ENCODE measurements at places on chromosomes 13 and 19. TPM values are rescaled to one million over a fixed set of nuclear protein-coding genes. Genes with fewer than 3 reads are reported as not detected.
A peak's percentile ranks its signal among the peaks of the same experiment; 100 is the strongest.

Gene ANKRD24
- polyA plus RNA-seq: 10.4 TPM

DNA sequence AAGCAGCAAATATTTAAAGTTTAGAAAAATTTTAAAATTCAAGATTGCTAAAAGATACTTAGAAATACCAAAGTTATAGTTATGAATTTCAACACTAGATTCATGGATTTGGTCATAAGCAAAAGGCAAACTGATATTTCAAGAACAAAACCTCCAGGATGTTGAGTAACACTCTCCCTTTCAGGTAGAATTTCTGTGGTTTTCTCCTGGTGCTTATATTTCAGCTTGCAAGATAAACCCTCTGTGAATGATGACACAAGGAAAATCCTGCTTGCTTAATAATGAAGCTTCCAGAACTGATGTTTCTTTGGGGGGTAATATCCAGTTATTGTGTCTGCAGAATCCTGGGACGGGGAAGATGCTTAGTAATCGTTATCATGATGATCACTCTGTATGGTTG lies 320.3 kb upstream of the EDNRB start:
- no peaks in the 10 kb centered on the region for H3K4me1 ChIP-seq
- no peak overlapping the region for H3K4me3 ChIP-seq
- no peaks in the 10 kb centered on the region for H3K27me3 ChIP-seq

- no peaks in the 10 kb centered on the region for H3K27me3 ChIP-seq
- no peaks in the 10 kb centered on the region for H3K36me3 ChIP-seq
- H3K27ac ChIP-seq: no peak overlapping the region
- H3K4me1 ChIP-seq: no peaks in the 10 kb centered on the region
- no peak overlapping the region for H3K4me3 ChIP-seq
- DNase-seq: peak; percentile 77
These were observed 221.3 kb upstream of the SLITRK6 start for GRCh38 chr13:86020351-86021002.

- H3K4me3 ChIP-seq: no peak overlapping the region
- H3K36me3 ChIP-seq: peaks cover 20% of the 10 kb centered on the region
- DNase-seq: no peak
- peaks cover 82% of the 10 kb centered on the region for H3K4me1 ChIP-seq
- no peaks in the 10 kb centered on the region for H3K27me3 ChIP-seq
These were observed 21.1 kb downstream of the ELL start for GRCh38 chr19:18500799-18501198.

GRCh38 chr13:42740753-42741152 lies 40.6 kb upstream of the FAM216B start:
- H3K36me3 ChIP-seq: no peaks in the 10 kb centered on the region
- H3K27ac ChIP-seq: no peak overlapping the region
- no peak for DNase-seq
- no peak overlapping the region for H3K4me3 ChIP-seq
- no peaks in the 10 kb centered on the region for H3K4me1 ChIP-seq
- no peaks in the 10 kb centered on the region for H3K27me3 ChIP-seq

DNA sequence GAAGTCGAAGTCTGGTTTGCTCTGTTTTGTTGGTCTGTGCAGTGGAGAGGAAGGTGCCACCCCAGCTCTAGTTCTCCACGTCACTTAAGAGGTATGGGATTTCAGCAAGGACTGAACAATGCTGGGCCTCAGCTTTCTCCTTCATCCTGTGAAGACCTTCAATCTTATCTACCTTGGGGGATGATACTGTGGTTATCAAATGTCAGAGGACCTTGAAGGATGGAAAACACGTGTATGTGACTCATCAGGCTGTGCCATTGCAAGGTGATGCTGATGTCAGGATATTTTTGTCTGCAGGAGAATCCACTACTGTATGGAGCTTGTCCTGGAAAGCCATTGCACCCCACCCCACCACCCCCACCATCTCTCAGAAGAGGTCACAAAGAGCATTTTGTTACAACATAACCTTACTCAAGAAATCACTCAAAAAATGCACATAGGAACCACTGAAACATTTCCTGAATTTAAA lies 81.4 kb upstream of the UQCRFS1 start:
- no peak for DNase-seq
- H3K27me3 ChIP-seq: no peaks in the 10 kb centered on the region
- H3K27ac ChIP-seq: no peak overlapping the region
- H3K4me3 ChIP-seq: no peak overlapping the region
- H3K36me3 ChIP-seq: no peaks in the 10 kb centered on the region
- H3K4me1 ChIP-seq: peaks cover 7% of the 10 kb centered on the region

GRCh38 chr13:73777134-73777533 lies 357.1 kb downstream of the KLF12 start:
- no peak for DNase-seq
- no peak overlapping the region for H3K4me3 ChIP-seq
- no peaks in the 10 kb centered on the region for H3K27me3 ChIP-seq
- no peaks in the 10 kb centered on the region for H3K4me1 ChIP-seq

All from spinal cord (tissue), 10 donors.